Stimulated activated CD8-positive, alpha-beta memory T cell treated with anti-CD3 and anti-CD28 coated beads, Interleukin-4, amount 100 ng/mL, for 1 hour (primary cell): ENCODE measurements at places on chromosomes 2 and 18.

GRCh38 chr2:42281416-42282081, 79.5 kb downstream of the COX7A2L start:
- DNase-seq, result no peak

DNA sequence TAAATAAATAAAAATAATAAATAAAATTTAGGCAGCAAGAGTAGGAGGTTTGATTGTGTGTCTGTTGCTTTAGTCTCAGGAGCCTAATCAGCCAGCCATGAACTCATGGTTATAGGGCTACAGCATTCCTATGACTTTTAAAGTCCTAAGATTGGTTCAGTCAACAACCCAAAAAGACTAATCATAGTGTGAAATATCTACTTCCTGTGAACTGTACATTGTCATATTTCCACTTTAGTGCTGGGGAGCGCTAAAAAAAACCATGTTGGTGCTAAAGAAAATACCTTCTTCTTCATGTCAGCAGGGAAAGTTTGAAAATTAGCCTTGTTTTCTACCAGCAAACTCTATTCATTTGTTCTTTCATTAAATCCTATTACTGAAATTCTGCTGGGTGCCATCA, 521.6 kb downstream of the RNF144A start:
- no peak for DNase-seq

- DNase-seq, result no peak
Measured at GRCh38 chr2:15918761-15919356, 21.5 kb upstream of the MYCN start.

DNA sequence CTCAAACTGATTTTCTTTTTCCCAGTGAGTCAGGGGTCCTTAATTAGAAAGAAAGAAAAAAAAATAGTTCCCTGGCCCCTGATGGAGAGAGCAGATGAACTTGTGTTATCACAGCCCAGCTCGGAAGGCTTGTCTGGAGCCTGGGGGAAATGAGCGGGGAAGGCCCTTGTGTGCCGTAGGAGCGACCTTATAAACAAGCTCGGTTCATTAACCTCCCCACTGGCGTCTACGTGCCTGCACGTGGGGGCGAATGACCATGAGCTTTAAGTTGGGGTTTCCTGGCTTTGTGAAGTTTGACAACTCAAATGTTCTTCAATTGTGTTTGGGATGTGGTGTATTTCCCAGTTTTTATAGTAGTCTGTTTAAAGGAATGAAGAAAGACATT, 69.5 kb downstream of the EPAS1 start:
- no peak for DNase-seq

DNA sequence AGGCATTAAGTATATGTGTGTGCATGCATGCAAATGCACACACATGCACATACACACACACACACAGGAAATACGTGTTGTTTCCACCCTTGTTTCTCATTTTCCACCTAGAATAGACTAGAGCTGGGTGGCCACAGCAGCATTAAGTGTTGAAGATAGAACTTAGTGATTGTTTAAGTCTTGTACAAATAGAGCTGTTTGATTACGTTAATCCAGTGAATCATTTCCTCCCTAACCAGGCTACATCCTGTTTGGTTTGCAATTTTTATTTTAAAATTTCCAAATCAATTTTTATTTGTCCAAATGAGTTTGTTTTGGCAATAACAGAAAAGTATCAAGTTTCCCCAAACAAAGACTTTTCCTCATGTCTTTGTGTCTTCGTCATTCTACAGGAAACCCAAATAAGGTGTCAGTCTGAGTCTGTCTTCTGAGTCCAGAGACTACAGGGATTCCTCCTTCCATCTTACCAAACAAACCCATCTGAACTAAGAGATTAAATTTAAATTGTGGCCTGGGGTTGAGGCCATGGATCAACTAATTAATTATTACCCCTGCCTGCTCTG, 74.6 kb upstream of the GALNT5 start:
- no peak for DNase-seq

DNA sequence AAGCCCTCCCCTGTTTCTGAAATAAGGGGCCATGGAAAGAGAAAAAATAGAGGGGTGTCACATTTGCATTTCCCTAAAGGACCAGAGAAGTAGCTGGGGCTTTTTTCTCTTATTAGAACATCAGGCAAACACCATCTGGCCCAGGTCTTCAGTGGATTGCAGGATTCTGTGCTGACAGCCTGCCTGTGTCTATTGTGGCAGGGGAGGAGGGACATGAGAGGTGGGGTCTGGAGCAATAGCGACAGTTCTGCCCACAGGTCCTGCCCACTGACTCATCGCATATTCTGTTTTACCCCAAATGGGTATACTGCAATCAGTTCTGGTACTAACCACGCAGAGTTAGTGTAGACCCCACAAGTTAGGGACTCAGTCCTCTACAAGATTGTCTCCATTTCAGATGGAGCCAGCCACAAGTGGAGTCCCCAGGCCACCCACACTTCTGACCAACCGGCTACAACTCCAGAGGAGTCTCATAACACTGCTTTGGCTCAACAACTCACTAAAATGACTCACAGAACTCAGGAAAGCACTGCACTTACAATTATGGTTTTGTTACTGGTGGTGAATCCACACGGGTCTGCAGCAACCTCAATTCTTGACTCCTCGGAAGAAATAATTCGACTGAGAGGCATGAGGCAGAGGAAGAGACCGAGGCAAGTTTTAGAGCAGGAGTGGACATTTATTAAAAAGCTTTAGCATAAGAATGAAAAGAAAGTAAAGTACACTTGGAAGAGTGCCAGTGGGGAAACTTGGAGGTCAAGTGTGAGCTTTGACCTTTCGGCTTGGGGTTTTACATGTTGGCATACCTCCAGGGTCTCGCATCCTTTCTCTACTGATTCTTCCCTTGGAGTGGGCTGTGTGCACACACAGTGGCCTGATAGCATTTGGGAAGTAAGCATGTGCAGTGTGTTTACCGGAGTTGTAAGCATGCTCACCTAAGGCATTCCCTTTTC, 146.4 kb upstream of the SPATS2L start:
- no peak for DNase-seq

- DNase-seq, result no peak
Measured at GRCh38 chr2:191462370-191462769, 215.6 kb upstream of the NABP1 start.
